Stimulated activated CD4-positive, alpha-beta T cell treated with anti-CD3 and anti-CD28 coated beads, Interleukin-4, amount 100 ng/mL, for 24 hours (primary cell): ENCODE measurements at places on chromosomes 11 and 22.

DNA sequence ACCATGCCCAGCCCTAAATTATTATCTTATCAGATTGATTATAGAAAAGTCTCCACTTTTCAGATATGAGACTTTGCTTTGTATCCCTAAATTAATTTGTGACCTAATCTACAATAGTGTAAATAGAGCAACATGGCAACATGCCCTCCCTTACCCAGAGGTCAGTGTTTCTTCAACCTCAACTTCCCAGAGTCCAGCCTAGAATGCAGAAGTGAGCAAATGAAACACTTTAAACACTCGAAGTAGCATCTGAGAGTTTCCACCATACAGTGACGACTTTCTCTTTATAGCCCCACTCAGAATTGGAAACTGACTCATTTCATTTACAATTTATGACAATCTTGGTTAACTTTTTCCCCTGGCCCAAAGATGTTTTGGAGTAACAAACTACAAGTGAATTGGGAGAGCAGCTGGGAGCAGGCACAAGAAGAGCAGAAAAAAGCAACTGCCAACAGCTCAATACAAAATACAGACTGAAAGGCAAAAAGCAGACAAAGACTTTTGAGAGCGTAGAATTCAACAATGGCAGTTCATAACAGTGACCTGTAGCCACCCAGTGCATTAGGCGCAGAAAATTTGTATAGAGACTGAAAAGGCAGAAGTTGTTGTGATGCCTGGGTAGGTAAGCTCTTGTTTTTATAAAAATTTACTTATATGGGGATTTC, 10.1 kb upstream of the BLID start:
- no peak for DNase-seq

- no peak for DNase-seq
These were observed 517 bp downstream of the HIRA start for GRCh38 chr22:19430890-19431541.

DNA sequence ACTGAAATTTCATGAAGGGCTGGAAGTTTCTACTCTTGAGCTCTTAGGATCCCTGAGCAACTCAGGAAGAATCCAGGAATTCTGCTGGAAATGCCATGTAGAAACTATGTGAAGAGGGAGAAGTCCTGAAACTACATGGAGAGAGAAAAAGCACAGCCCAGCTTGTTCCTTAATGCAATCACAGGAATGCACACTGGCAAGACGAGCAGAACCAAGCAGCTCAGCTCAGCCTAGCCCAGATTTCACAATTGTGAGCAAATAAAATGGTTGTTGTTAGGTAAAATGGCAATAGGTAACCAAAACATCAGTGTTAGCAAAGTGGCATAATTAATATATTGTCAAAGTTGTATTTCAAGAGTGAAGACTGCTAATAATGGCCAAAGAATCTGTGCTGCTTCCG, 28.1 kb downstream of the ZNF214 start:
- DNase-seq, result no peak

- no peak for DNase-seq
These were observed 30.7 kb downstream of the PIWIL4 start for GRCh38 chr11:94597896-94598295.

DNA sequence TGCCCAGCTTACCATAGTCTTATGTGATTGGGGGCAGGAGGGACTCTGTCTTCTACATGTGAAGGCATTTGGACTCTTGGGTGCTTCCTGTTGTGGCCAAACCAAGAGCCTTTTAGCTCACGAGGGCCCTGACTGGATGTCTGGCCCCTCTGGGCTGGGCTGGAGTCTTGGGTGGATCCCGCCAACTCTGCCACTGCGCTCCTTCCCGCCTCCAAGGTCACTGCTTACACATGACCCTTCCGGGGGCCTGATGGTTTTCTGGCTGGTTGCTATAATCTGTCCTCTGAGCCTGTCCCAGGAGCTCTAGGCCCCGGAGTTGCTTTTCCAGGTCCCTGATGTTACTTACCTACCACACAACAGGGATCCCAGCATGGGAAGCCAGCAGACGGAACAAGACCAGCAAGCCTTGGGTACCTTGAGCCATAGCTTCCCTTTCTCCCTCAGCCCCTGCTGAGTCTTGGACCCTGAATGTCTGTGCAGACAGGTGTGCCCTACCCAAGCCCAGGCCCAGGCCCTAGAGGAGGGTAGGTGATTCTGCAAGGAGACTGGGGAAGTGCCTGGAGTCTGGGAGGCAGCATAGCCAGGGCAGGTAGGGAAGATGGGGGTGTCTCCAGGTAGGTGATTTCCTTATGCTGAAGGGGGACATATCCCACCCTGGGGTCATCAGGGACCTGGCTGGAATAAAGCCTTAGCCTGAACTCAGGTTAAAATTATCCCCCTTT, 100.3 kb downstream of the TSPAN18 start:
- DNase-seq, result no peak

GRCh38 chr11:95364324-95365295, 133.6 kb upstream of the SESN3 start:
- no peak for DNase-seq

- DNase-seq, result no peak
These were observed 82.6 kb downstream of the LRRC32 start for GRCh38 chr11:76587820-76588454.

DNA sequence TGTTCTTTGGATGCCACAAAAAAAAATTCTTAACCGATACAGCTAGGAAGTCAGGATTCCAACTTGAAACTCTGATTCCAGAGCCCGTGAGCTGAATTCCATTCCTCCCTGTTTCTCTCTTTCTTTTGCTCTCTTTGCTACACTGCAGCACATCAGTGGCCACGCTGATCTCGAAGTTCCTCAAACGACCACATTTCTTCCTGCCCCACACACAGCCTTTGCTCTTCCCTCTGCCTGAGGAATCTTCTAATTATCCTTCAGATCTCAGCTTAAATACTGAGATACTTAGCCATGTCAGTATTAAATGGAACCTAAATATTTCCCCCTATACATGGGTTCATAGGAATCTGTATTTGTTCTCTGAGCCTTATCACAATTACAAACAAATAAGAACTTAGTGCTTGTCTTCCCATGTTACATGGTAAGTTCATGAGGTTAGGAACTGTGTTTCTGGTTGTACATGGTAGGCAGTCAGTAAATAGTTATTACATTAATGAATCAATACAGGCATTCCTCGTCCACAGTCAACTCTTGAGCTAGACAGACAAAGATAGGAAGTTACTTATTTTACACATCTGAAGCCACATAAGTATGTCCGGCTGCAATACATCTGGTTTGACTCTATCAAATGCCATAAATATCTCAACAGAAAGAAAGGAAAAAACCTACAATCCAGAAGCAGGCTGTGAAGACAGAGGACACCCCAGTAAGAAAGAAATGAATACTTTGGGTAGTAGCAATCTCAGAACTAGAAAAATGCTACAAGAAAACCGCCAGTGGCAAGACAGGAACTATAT, 86.6 kb downstream of the MAML2 start:
- DNase-seq, result no peak

DNA sequence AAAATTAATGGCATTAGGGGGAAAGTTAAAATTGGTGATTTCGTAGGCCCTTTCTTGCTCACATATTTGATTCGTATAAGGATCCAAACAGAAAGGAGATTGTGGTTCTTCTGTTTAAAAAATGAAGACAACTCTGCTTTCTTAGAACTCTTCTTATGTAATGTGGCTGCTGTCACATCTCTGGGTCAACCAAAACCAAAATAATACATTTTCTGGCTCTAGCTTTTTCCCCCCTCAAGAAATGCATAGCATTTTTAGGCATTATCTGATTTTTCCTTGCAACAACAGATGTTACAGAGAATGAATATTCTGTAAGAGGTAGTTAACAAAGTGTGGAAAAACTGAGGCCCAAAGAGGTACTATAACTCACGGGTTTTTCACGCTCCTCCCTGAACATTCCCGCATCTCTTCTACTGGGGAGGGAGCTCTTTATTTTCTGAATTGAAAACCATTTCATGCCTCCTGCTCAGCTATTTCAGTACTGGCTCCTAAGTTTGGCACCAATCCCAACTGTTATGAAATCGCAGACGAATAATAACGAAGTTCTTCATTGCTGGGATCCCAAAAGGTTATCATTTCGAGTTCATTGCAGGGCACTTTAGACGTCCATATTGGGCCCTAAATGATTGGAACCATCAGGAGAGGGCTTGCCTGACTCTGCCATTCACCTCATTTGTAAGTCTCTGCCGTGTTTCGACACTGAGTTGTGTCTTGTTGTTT, 17.1 kb downstream of the GRAP2 start:
- DNase-seq, result no peak

DNA sequence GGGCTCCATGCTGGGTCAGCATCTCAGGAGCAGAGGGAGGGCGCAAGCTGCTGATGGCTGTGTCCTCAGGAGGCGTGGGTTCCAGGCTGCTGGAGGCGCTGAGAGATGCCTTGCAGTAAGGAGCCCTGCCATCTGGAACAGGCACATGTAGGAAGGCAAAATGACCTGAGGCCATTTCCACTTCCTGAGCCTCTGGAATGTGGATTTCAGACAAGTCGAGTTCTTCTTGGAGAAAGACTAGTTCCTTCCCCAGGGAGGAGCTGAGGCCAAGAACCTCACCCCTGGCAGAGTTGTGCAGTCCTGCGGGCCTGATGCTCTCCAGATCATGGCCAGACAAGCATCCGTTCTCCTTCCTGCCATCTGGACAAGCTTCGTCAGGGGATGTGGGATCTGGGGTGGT, 19.3 kb downstream of the HPS4 start:
- no peak for DNase-seq

DNA sequence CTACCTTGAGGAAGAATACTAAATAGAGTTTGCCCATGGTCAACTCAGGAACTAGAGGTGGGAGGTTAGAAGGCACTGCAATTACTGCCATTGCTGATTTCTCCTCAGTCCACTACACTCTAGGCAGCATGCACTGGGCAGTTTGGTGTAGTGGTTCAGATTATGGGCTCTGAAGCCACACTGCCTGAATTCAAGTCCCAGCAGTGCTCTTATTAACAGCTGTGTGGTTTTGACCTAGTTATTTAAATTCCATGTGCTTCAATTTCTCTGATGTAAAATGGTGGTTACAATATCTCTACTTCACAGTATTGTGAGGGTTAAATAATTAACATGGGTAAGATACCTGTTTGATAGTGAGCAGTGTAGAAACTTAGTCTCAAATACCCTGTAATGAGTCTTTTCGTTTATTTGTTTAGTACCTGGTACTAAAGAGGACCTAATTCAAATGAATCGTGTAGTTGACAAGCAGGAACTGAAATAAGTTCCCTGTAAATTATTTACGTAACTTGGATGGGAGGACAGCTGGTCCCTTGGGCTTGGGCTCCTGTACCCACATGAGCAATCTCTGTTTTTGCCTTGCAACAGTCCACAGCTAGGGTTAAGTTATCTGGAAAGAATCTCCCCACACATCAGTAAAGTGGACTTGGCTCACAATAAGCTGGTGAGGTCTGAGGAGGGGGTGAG, 17.8 kb downstream of the PRR5L start:
- DNase-seq, result no peak

GRCh38 chr11:87722756-87723565, 452.3 kb downstream of the RAB38 start:
- DNase-seq, result no peak

GRCh38 chr11:2169005-2169378, 2.6 kb downstream of the TH start:
- no peak for DNase-seq

DNA sequence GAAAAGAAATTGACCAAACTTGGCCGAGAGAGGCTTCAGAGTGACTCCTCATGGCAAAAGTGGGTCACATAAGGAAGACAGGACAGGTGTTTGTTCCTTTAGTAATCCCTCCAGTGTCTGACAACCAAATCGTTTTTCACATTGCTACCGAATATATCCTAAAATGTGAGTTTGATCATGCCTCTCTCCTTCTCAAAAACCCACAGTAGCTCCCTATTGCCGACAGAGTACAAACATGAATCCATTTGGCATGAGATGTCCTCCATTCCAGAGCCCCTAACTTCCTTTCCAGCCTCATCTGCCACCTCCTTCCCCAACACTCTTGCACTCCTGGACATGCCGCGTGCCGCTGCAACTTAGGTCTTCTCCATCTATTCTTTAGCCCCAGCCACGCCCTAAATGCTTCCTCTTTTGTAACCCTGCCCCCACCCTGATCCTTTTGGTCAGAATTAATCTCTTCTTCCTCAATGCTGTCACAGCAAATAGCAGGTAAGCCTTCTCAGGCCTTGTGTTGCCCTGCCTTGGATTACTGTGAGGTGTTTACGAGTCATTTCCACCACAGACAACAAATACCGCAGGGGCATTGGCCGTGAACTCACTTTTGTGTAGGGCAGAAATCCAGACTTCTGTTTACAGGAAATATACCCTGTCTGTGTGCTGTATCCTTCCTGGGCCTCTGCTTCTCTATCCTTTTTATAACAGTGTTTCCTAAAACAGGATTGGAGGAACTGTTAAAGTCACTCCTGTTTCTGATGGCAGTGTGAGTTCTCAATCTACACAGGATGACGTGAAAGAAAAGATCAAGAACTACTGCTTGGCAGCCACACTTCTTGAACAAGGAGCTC, 66.0 kb upstream of the FTH1 start:
- no peak for DNase-seq

DNA sequence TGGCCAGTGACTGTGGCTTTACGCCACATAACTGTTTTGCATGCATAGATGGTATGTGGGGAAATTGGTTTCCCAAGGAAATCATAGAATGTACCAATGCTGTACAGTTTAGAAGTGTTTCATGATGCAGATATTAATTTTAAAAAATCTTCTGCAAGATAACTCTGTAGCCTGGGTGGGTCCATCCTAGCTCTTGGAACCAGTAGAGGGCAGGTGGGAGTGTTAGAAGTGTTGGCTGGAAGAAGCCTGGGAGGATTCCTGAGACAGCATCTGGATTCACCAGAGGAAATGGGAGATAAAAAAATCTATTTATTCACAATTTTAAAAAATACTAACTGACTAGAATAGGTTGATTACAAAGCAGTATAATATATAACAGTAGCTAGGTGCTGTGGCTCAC, 139.9 kb upstream of the GRIA4 start:
- DNase-seq, result no peak

GRCh38 chr11:102527684-102528083, 2.9 kb downstream of the MMP7 start:
- no peak for DNase-seq

GRCh38 chr11:10021563-10021962, 272.5 kb downstream of the SBF2 start:
- DNase-seq, result no peak

- DNase-seq, result no peak
These were observed 805 bp upstream of the QSER1 start for GRCh38 chr11:32891657-32892354.

- DNase-seq, result no peak
These were observed 176.2 kb upstream of the FAT3 start for GRCh38 chr11:92048415-92048814.

- no peak for DNase-seq
These were observed 565.1 kb upstream of the CCDC179 start for GRCh38 chr11:23425381-23425780.

DNA sequence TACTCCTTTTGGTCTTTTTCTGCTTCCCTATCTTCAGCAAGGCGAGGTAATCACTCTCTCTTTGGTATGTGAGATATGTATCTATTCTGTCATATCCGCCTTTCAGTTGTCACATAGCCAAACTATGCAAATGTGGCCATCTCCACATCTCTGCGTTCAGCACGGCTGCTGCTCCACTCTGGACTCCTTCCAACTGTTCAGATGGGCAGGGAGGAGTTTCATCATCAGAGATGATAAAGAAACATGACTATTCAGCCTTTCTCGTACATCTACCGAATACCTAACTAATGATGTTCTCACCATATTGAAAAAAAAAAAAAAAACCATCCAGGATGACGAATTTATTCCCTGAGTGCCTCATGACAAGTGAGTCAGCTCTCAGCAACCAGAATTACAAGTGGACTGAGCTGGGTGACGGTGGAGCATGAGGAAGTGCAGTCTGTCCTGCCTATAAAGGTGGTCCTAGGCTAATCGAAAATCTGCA, 899.6 kb downstream of the OPCML start:
- no peak for DNase-seq

GRCh38 chr11:35133656-35134055, 5.3 kb upstream of the CD44 start:
- DNase-seq, result no peak
